ENCODE measurements at places on chromosomes 2 and 18.

DNA sequence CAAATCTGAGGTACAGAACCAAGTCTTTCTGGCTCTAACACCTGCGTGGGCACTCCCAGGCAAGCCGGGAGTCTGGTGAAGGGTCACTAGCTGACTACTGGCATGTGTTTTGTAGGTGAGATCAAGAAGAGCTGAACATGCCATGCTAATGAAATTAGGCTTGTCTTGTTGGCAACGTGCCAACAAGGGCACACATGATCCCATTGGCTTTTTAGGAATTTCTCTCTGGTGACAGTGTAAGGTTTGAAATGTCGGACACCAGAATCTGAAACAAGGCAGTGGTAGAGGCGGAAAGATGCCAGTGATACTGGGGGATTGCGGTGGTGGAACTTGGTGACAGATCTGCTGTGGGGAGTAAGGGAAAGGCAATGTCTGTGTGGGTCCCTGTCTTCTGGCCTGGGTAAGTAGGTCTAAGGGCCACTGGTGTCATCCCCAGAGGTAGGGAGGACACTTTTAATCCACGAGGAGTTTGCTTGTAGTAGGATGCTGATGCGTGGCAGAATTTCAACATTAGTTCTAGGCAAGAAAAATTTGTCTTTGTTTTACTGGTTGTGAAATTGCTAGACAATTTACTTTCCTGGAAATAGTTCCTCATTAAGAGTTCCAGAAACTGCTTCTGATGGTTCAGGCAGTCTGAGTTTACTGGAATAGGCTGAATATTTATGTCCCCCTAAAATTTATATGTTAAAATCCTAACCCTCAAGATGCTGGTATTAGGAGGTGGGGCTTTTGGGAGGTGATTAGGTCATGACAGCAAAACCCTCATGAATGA, 52.6 kb upstream of the ACMSD start:
- DNase-seq, result no peak

GRCh38 chr2:13015532-13016320, 299.0 kb downstream of the TRIB2 start:
- DNase-seq, result no peak

GRCh38 chr2:105868060-105868459, 123.3 kb downstream of the NCK2 start:
- DNase-seq, result no peak

DNA sequence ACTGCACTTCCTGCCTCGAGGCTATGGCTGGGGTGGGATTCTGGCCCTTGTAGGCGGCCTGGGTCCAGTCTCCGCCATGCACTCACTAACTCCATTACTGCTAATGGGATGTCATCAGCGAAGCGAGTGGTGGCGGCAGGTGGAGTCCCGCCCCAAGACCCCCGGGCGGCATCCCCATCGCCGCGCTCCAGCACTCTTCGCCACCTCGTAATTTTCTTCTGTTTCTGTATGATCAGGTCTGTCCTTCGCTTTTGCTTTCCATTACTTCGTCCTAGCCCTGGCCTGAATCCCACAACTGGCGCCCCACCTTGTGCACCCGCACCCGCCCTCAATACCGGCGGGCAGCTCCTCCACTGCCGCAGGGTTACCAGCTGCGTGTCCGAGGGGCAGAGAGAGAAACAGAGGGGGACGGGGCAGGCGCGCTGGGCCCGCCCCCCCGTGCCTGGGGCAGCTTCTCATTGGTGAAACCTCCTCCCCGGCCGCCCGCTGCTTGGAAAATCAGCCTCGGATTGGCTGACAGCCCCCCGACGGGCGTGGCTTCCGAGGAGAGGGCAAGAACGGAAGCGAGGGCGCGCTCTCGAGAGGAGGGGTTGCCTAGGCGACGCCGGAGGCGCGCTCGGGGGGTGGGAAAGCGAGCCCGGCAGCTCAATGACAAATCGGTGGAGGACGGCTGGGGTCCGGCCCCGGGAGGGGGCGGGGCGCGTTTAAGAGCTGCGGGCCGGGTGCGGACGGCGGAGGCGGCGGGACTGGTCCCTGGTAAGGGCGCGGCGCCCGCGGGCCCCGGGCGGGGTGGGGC, at the start of gene RALB:
Gene RALB, plus strand, starts transcription at position 628 of the 796 bp plus-strand sequence. CDS start 25,813 bp downstream, outside the sequence.
- peak; percentile 99 for DNase-seq

GRCh38 chr2:120892967-120893667, 157.4 kb downstream of the GLI2 start:
- DNase-seq, result no peak

Measured in stimulated activated CD4-positive, alpha-beta T cell treated with anti-CD3 and anti-CD28 coated beads, Interleukin-2, amount 100 ng/mL, for 24 hours (primary cell).